SW 1271 (cell line): ENCODE measurements at places on chromosomes 1 and 21.

DNA sequence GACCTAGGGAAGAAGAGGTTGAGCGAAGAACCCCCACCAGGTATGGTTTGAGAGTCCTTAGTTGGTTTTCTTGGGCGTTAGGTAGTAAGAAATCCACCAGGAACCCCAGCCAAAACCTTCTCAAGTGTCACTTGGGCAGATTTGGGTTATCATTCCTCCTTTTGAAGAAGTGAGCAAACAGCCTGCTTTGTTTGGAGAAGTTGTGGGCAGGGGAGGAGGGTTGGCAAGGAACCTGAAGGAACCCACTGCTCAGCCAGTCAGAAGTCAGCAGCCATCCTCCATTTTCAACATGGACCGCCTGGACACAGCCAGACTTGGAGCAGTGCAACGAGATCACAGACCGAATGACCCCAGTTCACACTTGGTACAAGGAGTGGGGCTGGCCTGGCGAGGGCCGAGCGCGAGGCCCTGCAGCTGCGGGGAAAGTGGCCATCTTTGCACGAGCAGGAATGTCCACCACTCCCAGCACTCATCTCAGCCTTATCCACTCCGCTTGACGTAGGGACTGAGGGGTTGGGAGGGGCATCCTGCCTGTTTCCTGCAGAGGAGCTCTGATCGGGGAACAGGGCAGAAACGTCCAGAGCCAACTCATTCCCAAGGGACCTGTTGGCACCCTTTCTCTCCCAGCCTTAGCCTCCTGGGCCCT is 7.2 kb downstream of the ADPRS start:
- no peak for DNase-seq

GRCh38 chr1:223707256-223708000 is 4.9 kb upstream of the CAPN2 start:
- peak; percentile 55 for DNase-seq

DNA sequence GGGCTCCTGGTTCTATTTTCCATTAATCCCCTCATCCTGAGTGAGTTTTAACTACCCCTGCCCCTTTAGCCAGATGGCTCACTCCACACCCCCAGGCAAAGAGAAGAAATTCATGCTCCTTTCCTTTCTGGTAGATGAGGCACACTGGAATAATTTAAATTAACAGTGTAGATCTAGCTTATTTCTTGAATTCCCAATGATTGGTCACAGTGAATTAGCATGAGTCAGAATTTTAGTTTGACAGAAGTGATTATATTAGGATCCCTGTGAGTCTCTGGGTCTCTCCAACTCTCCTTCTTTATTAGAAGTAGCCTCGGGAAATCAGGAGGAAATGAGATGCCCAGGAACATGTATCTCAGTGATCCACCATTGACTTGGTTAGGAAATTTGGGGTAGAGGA is 103.1 kb upstream of the KAZN start:
- no peak for DNase-seq

- DNase-seq = no peak
These were observed 59.6 kb downstream of the KCNAB2 start for GRCh38 chr1:6105218-6105679.

- DNase-seq = no peak
These were observed 75.8 kb downstream of the ST3GAL3 start for GRCh38 chr1:43783096-43783670.

- no peak for DNase-seq
These were observed 305.4 kb downstream of the TTLL7 start for GRCh38 chr1:83693427-83694126.

DNA sequence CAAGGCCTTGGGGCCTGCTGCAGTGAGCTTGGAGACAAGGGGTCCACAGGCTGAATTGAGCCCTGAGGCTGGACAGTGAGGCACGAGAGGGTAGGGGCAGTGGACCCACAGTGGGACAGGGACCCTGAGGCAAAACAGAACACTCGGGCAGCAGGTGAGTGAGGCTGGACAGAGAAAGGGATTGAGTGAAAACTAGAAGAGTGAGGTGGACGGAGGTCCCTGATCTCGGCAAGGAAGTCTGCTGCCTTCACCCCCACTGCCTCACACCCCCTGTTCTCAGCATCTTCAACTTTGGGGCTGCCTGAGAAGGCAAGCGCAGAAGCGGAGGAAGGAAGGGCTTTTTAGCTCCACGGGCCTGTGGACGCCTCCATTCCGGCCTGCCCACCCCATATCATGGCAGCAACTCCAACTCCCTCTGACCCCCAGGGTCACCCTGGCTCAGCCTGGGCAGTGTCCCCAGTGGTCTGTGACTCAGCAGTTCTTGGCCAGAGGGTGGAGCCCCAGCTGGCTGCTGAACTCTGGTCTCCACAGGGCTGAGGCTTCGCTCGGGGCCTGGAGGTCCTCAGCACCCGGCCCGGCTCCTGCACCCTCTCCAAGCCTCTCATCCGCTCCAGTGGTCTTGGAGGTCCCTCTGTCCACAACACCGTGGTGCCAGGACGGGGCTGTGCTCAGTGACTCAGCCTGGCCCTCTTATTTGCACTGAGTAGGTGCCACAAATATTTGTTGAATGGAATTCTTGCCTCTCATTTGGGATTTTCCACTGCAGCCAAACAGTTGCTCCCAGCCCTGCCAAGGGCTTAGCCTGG is 60.0 kb upstream of the EPS8L3 start:
- DNase-seq = no peak

- no peak for DNase-seq
These were observed 70.6 kb upstream of the CNTN2 start for GRCh38 chr1:204972426-204972825.

GRCh38 chr1:157937744-157938143 is 55.7 kb upstream of the KIRREL1 start:
- no peak for DNase-seq

DNA sequence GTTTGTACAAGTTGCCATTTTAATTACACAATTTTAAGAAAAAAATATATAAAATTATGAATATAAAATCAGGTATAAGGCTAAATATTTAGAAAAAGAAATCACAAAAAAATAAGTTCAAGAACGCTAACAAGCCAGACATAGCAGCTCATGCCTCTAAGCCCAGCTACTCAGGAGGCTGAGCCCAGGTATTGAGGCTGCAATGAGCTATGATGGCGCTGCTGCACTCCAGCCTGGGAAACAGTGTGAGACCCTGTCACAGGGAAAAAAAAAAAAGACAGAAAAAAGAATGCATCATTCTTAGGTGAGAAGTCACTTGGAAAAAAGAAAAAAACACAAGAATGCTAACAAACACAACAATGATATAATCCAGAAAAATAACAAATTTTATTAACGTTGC is 112.3 kb upstream of the PRDX6 start:
- no peak for DNase-seq

- no peak for DNase-seq
These were observed 19.2 kb downstream of the RD3 start for GRCh38 chr1:211472724-211473123.

DNA sequence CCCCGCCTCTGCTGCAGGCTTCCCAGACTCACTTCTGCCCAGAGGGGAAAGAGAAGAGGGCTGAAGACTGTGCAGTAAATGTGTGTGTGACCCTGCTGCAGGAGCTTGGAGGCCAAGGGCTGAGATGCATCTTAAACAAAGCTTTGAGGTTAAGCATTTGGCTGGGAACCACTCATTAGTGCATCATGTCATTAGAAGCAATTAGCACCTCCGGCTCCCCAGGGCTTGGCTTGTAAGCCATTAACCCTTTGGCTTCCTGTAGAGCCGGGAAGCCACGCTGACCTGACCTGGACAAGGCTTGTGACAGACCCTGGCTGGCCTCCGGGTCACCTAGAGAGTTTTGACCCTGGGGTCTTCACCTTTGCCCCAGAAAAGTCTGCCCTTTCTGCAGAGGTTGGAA is 77.0 kb downstream of the CSMD2 start:
- no peak for DNase-seq

DNA sequence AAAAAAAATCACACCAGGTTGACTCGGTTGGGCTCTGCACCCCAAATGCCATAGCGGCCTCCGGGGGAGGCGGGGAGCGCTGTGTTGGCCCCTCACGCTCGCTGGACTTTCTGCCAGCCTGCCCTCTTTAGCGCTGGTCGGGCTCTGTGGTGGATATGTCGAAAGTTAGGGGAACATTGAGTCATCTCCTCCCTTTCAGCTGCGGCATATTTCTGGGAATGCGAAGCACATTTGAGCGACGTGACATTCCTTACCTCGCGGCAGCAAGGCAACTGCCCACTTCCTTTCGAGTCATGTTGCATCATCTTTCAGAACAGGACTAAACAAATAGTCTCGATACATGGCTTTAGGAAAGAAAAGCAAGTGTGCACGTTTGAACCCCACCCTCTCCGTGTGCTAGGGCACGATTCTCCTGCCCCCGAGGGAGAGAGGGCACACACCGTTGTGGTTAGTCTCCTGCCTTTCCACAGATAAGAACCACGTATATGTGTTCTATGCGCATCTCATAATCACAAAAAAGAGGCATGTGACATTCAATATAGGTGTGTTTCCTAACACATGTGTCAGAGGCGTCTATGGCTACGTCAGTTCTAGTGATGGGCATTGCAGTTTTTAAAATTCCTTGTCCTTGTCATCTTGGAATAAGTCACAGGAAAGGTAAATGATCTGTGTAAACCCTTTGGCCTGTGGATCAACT is 105.9 kb upstream of the SLC45A1 start:
- peak; percentile 95 for DNase-seq

- DNase-seq = no peak
These were observed 133.3 kb upstream of the C1orf105 start for GRCh38 chr1:172287208-172287607.

- DNase-seq = no peak
These were observed 2.0 kb upstream of the TAGLN2 start for GRCh38 chr1:159927211-159927848.

- DNase-seq = no peak
These were observed 46.1 kb downstream of the SGIP1 start for GRCh38 chr1:66580081-66580480.

GRCh38 chr1:246680696-246681130 is 43.5 kb upstream of the SCCPDH start:
- no peak for DNase-seq

DNA sequence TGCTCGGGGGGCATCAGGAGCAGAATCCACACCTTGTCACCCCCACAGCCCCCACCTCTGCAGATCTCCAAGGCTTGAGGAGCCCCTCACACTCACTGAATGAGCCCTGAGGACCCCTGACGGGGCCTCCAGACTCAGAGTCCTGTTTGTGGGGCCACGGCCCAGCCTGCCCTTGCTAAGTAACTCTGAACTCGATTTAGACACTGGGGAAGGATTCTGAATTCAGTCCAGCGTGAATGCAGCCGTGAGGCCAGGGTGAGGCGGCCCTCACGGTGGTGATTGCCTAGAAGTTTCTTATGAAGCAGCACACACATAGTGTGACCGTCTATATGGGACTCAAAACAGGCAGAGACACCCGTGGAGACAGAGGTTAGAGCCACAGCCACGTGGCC is 58.9 kb upstream of the ADARB1 start:
- no peak for DNase-seq

DNA sequence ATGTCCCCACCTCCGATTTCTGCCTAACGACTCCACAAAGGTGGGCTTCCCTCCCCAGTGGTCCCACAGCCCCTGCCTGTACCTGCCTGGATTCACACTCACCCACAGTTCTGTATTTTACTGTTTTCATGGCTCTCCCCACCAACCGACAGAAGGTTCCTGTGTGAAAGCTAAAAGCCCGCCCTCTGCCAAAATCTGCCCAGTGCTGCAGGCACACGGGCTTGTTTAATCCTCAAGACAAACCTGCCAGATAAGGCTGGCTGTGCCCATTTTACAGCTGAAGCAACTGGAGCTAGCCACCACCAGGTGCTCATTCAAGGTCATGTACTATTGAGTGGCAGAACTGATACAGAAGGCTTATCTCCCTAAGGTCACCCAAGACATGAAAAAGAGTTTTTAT is 114.5 kb downstream of the HIVEP3 start:
- DNase-seq = no peak

- peak; percentile 90 for DNase-seq
These were observed 30.0 kb downstream of the PRKACB start for GRCh38 chr1:84174051-84174556.

DNA sequence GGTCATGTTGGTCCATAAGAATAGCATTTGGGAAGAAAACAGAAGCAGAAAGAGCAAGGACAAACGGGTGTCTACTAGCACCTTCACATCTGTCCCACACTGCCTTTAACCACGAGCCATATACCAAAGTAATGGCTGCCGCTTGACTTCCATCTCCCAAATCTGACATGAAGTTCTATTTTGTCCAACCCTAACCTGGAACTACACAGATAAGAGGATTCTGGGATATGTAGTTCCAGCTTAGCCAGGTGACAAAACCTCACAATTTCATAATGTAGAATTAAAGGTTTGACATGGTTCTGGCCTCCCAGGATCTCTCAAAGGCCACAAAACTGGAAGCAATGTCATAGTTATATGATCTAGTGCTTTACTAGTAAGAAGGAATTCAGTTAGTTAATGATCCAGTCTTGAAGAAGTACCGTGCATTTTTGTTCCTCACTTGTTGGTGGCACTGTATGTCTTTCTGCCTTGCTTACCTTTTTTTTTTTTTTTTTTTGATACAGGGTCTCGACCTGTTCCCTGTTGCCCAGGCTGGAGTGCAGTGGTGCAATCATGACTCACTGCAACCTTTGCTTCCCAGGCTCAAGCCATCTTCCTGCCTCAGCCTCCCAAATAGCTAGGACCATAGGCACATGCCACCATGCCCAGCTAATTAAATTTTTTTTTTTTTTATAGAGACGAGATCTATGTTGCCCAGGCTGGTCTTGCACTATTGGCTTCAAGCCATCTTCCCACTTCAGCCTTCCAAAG is 17.5 kb downstream of the PTGFRN start:
- DNase-seq = no peak

GRCh38 chr1:248143311-248143710 is 1.6 kb upstream of the OR2M5 start:
- DNase-seq = no peak

- DNase-seq = no peak
These were observed 73.0 kb upstream of the TMPRSS2 start for GRCh38 chr21:41580758-41581554.

DNA sequence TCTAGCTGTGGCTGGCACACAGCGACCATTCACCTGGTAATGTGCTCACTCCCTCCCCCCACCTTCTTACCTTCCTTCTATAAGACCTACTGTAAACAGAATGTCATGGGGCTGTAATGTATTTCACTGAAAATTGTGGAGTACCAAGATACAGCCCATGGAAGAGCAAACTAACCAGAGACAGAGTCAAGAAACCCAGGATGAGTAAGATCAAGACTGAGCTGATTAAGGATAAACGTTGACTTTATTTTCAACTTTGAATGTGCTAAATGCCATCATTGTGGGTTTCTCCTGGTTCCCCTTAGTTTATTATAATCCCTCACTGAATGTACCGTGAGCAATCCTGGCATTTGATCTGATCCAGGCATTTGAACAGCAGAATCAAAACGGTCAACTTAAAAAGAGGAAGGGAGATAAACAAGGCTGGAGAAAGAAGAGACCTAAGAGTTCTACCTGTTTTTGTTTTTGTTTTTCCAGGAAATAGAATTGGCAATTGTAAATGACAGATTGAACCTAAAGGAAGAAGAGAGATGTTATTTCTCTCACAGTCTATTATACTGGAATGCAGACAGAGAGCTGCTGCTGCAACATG is 16.1 kb upstream of the ATP1B1 start:
- no peak for DNase-seq
